Fibroblast of the aortic adventitia (primary cell): ENCODE measurements at places on chromosomes 11 and 22. TPM values are rescaled to one million over a fixed set of nuclear protein-coding genes. Genes with fewer than 3 reads are reported as not detected.

Gene ELP4
- total RNA-seq = 4.3 and 23.0 TPM in 2 replicates

Gene BDNF
- total RNA-seq = 2.0 and 8.1 TPM in 2 replicates

Gene OR52A5
- not detected in 2 replicates for total RNA-seq

Gene PKNOX2
- 2.0 and 8.6 TPM in 2 replicates for total RNA-seq

Gene RAG2
- not detected in 2 replicates for total RNA-seq

Gene USH1C
- not detected in 2 replicates for total RNA-seq
